ENCODE measurements at places on chromosomes 12 and 14.

GRCh38 chr12:132024758-132025157, 75.0 kb downstream of the EP400 start:
- DNase-seq: no peak

- no peak for DNase-seq
Observed at GRCh38 chr14:101256266-101256665, 305.0 kb upstream of the DIO3 start.

DNA sequence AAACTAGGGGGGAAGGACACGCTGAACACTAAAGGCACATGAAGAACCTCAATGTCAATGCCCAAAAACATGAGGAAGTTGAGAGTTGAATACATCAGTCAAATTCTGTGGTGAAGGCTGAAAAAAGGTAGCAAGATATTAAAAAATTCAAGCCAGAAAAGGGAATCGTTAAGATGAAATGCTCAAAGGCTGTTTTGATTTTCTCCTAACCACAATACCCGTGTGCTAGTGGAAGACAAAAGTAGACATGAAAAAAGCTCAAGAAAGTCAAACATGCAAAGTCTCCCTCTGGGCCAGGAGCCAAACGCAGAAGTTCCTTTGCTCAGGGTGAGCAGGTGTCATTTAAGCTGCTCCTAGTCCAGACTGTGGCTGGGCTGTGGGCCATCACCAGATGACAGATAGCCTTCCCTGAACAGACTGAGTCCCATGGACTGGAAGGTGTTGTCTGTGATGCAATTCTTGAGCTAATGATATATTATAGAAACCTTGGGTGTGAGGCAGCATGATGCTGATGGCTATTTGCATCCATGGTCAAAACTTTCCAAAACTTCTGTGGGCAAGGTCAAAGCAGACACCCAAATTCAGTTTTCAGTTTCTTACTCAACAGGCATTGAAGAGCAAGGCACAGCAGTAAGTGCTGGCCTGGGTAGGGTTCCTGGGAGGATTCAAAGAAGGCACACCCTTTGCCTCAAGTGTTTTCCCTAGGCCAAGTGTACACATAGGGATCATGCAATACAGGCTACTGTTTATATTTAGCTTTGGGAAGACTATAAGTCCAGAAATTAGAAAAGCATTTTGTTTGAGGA, 81.6 kb downstream of the MYRFL start:
- no peak for DNase-seq

GRCh38 chr12:26854031-26854390, 21.0 kb upstream of the ITPR2 start:
- no peak for DNase-seq

DNA sequence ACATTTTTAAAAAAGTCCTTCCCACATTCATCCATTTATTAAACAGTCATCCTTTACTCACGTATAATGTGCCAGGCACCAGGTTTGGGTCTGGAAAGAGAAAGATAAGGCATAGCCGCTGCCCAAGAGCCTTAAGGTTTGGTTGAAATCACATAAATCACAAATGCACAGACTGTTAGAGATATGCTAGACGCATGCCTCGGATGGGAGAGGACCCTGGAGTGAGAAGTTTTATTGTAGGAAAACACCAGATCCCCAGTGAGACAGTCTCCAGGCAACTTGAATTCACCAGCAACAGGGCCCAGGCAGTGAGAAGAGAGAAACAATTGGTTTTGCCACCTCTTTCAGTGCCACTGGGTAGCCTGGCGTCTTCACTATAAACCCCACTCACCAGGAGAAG, 305.9 kb upstream of the AMIGO2 start:
- DNase-seq: no peak

DNA sequence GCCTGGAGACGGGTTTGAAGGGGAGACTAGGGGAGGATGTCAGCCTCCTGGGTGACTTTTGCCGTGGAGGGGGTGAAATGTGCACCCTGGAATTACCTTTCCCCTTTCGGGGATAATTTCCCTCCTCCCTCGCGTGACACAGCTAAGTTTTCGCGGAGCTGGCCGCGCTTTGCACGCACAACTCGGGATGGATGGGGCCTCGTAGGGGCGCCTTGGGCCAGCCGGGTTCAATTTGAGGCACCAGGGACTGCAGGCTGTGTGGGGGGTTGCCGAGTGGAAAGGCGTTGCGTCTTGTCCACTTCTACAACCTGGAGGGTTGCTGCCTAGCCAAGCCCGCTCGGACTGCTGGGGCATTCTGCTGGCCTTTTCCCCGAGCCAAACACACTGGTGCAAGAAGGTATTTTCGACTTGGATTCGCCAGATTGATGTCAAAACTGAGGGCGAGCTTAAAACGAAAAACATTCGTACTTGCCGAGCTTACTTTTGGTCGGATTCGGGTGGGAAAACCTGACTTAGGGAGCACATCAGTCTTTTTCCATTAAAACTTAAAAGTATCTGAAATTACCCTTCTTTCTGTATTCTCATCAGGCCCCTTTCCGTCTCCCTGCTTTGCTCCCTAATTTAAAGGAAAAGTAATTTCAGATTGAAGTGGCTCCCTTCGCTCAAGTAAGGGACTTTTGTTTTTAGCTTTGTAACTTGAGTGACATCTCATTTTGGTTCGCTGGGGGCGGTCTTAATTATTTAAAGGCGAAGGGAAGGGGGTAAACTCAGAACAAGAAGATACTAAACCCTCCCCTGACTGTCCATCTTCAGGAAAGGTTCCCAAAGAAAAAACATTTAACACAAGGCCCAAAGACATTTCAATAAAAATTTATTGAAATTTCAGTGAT, 14.3 kb downstream of the TBX3 start:
- DNase-seq: no peak

DNA sequence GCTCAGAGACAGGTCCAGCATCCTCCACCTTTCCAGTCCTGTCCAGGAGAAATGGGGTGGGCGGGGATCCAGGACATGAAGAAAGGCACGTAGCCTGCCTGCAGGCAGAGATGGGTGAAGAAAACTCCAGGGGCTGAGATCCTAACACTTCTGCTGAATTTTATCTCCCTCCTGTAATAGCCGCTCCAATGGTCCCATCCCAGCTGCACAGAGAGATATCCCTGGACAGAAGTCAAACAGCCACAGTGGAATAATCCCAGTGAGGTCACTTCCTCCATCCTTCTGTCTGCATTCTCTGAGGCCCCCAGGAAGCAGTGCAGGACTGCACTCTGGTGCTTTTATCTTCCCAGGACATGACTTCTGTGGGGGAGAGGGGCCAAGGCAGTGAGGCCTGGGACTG, 26.3 kb downstream of the KRT18 start:
- no peak for DNase-seq
